MCF 10A (cell line): ENCODE measurements at places on chromosomes 3 and 15.
A peak's percentile ranks its signal among the peaks of the same experiment; 100 is the strongest.

DNA sequence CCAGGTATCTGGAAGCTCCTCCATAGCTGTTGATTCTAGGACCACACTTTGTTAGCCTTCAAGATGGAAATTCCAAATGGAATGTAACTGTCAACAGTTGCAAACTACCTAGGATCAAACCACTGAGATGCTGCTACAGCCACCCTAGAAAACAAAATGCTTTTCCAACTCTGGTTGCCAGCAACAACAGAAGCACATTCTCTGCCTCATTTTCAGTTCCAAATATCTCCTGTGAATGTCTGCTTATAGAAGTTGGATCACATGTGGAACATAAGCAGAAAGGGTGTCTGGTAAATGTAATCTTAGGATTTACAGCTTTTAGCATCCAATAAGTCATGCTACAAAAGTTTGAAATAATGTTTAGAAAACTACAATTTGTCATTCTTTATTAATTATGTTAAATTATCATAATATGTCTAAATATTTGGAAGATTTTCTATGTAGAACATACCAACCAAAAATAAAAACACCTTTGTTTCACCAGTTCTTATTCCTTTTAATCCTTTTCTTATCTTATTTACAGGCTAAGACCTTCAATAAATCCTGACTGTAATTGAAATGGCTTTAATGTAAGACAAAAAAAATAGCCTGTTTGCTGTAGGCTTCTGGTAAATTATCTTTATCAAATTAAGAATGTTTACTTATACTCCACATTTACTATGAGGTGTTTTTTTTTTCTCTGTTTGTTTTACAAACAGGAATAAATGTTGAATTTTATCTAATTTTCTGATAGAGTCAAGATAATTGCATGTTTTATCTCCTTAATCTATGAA, 687.1 kb downstream of the IGSF11 start:
- DNase-seq: no peak

DNA sequence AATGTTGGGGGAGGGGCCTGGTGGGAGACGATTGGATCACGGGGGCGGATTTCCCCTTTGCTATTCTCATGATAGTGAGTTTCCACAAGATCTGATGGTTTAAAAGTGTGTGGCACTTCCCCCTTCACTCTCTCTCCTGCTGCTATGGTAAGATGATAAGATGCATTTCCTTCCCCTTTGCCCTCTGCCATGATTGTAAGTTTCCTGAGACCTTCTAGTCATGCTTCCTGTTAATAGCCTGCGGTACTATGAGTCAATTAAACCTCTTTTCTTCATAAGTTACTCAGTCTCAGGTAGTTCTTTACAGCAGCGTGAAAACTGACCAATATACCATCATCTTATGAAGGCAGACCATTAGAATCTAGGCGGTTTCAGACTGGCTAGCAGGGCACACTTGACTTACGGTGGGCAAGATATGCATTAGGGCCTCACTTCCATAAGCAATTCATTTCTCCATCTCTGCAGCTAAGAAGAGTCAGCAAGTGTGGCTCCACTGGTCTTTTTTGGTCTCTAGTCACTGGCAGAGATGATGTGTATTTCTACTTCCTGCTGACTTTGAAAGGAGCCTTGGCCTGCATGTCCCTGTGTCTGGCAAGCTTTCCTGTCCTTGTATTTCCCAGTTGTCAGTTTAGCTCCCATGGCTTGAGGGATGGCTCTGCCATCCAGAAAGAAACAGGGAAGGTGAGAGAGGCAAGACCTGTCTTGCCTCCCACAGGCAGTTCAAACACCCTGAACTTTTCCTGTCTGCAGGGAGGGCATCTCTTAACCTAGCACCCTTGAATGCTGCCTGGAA, 109.0 kb upstream of the ADAMTS9 start:
- peak; percentile 18 for DNase-seq

- no peak for DNase-seq
Observed at GRCh38 chr3:161369531-161369930, 1.8 kb downstream of the SPTSSB start.

GRCh38 chr15:49865925-49866757, 245.3 kb downstream of the DTWD1 start:
- peak; percentile 87 for DNase-seq

DNA sequence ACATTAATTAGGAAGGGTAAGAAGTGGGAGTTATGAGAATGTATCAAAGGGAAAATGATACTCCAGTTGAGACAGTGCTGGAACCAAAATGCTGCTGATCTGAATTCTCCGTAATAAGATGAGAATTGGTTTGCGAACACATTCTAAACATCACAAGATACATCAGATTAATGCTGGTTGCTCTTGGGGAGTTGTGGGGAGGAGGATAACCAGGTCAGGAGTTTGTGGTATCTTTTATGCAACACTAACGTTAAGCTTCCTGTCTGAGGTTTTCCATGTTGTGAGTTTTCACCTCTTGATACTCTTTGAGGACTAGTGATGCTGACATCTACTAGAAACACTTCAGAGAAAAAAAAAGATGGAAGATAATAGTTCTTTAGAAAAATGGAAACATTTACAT, 47.2 kb downstream of the PPARG start:
- DNase-seq: no peak

DNA sequence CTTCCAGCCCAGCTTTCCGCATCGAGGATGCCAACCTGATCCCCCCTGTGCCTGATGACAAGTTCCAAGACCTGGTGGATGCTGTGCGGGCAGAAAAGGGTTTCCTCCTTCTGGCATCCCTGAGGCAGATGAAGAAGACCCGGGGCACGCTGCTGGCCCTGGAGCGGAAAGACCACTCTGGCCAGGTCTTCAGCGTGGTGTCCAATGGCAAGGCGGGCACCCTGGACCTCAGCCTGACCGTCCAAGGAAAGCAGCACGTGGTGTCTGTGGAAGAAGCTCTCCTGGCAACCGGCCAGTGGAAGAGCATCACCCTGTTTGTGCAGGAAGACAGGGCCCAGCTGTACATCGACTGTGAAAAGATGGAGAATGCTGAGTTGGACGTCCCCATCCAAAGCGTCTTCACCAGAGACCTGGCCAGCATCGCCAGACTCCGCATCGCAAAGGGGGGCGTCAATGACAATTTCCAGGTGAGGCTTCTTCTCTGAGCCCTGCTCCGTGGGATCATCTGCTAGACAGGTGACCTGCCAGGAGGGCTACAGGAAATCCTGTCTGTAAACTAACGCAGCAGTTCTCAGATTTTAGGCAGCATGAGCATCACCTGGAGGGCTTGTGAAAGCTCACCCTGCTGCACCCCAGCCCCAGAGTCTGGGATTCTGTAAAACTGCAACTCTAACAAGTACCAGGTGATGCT, 1.6 kb downstream of the THBS1 start:
- peak; percentile 39 for DNase-seq

DNA sequence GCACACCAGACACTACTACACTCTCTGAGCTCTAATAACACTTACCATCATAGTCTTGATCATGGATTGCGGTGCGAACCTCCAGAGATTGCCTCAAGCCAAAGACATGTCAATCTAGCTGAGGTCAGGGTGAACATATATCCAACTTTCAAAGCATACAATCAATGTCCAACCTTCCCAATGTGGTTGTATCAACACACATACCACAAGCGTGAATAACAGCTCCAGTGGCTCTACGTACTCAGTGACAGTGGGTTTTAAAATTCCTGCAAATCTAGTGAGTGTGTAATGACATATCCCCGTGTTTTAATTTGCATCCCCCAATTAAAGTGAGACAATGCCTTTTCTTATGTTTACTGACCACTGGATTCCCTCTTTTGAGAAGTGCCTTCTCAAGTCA, 29.6 kb downstream of the SFMBT1 start:
- no peak for DNase-seq

DNA sequence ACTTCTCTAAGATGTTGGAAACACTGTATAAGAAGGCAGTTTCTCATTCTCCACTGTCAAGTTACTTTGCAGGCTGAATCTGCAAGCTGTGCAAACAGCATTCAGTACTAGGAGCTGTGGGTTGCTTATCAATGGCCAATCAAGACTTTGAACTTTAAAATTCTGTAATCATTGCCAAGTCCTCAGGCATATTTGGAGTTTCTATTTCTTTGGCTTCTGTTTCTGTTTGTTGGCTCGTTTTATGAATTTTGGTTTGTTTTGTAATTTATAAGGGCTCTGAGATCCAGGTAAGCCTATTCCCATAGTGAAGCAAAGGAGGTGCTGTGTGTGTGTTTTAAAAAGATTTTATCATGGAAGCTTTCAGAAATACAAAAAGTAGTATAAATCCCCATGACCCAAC, 32.1 kb downstream of the TLNRD1 start:
- DNase-seq: no peak
